ENCODE measurements at places on chromosomes 1 and 21.

DNA sequence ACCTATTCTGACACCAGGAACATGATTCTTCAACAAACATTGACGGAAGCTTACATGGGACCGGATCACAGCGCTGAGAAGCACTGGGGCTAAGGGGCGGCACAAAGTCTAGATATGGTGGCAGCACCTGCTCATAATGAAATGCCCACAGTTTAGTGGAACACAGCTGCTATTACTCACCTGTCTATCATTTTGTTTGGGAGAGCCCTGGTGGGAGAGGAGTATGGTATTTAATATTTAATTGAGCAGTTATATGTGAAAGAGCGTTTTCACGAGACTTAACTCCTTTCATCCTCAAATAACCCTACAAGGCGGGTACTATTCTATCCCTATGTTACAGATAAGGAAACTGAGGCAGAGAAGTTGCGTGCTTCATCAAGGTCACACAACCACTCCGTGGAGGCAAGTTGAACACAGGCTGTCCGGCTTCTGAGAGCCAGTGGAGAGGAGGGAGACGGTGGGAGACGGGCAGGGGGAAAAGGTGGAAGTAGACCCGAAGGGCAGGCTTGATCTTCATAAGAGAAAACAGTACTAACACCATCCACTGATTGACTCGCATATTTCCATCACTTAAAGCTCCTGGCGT lies 790 bp upstream of the TSNAX start:
- DNase-seq, result no peak

GRCh38 chr1:66729523-66729922 lies 22.7 kb upstream of the DYNLT5 start:
- DNase-seq, result no peak

GRCh38 chr1:208137193-208137592 lies 107.0 kb downstream of the PLXNA2 start:
- peak; percentile 68 for DNase-seq

- DNase-seq, result no peak
Measured at GRCh38 chr1:67274623-67275325, 32.9 kb upstream of the IL12RB2 start.

- DNase-seq, result peak; percentile 92
Measured at GRCh38 chr1:94713472-94714141, 106.5 kb upstream of the SLC44A3 start.

GRCh38 chr1:21175670-21176581 lies 771 bp downstream of the EIF4G3 start:
- DNase-seq, result peak; percentile 59

DNA sequence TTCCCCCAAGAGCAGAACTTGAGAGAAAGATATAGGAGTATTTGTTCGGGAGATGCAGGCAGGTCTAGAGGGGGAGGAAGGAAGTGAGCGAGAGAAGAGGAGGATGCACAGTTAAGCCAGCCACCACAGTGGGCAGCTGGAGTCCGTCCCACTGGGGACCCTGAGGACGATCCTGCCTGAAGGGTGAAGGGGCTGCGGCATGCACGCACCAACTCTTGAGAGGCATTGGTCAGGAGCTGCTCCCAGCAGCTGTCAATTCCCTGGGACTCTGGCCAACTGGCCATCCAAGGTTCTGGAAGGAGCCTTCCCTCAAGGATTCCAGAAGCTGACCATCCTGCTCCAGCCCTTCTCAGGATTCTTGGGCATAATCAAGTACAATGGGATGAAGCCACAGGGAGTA lies 246.9 kb downstream of the MATN1 start:
- no peak for DNase-seq

- DNase-seq, result peak; percentile 48
Measured at GRCh38 chr1:51070640-51071039, 31.4 kb upstream of the C1orf185 start.

DNA sequence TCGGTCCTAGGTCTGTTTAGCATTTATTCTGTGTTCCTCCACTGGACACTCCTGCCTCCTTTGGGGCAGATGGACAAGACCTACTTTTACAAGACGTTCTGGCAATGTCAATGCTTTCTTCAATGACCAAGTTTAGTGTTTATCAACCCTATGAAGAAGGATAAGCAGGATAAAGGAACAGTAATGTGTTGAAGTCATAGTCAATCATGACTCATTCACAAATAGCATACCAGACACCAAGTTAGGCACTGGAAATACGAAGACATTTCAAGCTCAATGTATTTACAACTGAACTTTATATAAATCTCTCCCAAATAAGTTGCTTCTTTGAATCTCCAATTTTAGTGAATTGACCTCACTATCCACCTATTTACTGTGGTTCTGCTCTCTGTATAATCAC lies 4.8 kb upstream of the SLC35D1 start:
- DNase-seq, result no peak

GRCh38 chr1:2242814-2243725 lies 15.0 kb downstream of the SKI start:
- DNase-seq, result no peak

- peak; percentile 53 for DNase-seq
Measured at GRCh38 chr1:185936641-185937040, 202.4 kb downstream of the HMCN1 start.

DNA sequence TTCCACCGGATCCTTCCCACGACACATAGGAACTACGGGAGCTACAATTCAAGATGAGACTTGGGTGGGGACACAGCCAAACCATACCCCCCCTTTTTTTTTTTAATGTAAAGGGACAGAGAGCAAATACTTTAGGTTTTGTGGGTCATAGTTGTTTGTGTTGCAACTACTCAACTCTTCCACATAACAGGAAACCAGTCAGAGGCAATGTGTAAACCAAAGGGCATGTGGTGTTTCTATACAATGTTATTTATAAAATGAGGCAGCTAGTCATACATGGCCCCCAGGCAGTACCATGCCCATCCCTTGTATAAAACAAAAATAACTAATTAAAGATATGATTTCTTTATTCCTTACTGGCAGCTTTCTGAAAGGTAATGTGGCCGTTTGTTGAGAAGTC lies 845.4 kb upstream of the ADAMTS5 start:
- DNase-seq, result no peak

Data from muscle of leg (tissue), 16 donors.